ENCODE measurements at places on chromosomes 2 and 18.

GRCh38 chr2:236816197-236817170 is 246.9 kb downstream of the ACKR3 start:
- no peak for DNase-seq

DNA sequence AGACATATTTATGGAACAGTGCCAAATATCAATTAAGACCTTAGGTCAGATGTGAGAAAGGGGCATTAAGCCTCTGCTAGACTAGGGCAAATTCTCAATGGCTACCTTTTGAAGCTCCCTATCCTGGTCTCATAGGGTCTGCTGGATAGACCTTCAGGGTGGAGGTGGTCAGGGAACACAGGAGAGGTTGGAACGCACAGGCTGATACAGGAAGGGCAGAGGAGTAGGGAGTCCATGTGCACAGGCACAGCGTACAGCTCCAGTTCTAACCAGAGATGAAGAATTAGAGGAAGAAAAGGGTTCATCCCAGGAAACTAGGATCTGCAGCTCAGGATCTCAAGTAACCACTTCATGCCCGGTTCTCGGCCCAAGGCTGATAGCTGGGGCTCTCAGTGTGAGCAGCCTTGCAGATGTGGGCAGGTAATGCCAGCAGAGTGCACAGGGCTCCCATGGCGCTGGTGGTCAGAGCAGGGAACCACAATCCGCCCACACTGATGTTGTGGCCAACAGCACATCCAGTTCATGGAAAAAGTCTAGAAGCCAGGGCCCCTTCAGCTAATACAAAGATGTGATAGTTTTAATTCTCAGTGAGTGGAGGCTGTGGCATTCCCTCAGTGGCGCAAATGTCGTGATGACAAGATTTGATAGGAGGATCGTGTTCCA is 3.4 kb upstream of the EVA1A start:
- no peak for DNase-seq

GRCh38 chr2:80971-81736 is 34.8 kb upstream of the FAM110C start:
- DNase-seq = no peak

DNA sequence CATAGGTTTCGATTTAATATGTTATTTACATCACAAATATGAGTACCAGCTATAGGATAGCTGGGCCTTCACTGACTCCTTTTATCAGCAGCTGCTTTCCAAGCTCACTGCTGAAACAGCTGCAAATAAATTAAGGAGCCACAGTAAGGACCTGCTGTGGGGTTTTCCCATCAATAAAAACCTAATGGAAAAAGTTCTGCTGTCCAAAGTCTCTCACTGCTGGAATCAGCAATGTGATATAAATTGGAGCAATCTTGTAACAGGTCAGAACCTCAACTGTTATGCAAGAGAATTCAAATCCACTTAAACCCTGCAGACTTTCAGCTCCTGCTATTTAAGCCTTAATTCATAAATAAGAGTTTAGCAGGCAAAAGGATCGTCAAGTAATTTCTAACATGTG is 61.3 kb downstream of the NEB start:
- no peak for DNase-seq

- peak; percentile 29 for DNase-seq
Measured at GRCh38 chr2:236162882-236163470, 5.2 kb downstream of the GBX2 start.

DNA sequence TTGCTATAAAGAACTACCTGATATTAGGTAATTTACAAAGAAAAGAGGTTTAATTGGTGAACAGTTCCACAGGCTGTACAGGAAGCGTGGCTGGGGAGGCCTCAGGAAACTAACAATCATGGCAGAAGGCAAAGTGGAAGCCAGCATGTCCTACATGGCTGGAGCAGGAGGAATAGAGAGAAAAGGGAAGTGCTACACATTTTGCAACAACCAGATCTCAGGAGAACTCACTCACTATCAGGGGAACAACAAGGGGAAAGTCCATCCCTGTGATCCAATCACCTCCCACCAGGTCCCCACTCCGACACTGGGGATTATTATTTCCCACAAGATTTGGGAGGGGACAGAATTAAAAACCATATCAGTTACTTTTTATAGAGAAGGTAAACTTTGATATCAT is 273.5 kb upstream of the MMADHC start:
- no peak for DNase-seq

DNA sequence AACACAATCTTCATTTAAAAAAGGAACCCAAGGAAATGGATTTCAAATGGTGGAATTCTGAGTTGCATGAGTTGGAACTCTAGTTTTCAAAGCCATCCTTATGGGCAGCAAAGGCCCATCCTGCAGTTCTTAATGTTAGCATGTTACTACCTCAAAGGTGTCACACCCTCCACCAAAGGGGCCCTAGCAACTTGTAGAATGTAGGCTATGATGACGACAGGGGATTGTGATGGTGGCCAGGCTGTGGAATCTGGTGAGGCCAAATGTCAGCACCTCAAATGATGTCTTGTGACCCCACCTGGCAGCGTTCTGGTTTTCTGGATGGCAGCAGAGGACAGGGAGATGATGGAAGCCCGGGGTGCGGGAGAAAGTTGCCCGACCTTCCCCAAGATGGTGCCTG is at the start of gene TMEM247:
TMEM247 (plus strand) TSS at position 301 of the 400 bp plus-strand sequence.
- DNase-seq = no peak

GRCh38 chr2:162574615-162575452 is 230.9 kb downstream of the GCA start:
- DNase-seq = no peak

- DNase-seq = no peak
Measured at GRCh38 chr2:66854298-66854697, 419.4 kb downstream of the MEIS1 start.

DNA sequence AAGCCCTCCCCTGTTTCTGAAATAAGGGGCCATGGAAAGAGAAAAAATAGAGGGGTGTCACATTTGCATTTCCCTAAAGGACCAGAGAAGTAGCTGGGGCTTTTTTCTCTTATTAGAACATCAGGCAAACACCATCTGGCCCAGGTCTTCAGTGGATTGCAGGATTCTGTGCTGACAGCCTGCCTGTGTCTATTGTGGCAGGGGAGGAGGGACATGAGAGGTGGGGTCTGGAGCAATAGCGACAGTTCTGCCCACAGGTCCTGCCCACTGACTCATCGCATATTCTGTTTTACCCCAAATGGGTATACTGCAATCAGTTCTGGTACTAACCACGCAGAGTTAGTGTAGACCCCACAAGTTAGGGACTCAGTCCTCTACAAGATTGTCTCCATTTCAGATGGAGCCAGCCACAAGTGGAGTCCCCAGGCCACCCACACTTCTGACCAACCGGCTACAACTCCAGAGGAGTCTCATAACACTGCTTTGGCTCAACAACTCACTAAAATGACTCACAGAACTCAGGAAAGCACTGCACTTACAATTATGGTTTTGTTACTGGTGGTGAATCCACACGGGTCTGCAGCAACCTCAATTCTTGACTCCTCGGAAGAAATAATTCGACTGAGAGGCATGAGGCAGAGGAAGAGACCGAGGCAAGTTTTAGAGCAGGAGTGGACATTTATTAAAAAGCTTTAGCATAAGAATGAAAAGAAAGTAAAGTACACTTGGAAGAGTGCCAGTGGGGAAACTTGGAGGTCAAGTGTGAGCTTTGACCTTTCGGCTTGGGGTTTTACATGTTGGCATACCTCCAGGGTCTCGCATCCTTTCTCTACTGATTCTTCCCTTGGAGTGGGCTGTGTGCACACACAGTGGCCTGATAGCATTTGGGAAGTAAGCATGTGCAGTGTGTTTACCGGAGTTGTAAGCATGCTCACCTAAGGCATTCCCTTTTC is 146.4 kb upstream of the SPATS2L start:
- peak; percentile 41 for DNase-seq

DNA sequence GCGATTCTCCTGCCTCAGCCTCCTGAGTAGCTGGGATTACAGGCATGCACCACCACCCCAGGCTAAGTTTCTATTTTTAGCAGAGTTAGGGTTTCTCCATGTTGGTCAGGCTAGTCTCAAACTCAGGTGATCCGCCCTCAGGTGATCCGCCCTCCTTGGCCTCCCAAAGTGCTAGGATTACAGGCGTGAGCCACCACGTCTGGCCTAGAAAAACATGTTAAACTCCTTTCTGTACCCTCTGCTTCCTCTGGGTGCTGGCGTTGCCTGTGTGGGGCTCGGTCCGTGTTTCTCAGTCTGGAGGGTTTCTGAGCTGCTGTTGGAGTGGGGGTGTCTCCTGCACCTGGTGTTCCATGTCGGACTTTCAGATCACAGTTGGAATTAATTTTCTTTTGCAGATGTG is 17.9 kb downstream of the LDLRAD4 start:
- no peak for DNase-seq

DNA sequence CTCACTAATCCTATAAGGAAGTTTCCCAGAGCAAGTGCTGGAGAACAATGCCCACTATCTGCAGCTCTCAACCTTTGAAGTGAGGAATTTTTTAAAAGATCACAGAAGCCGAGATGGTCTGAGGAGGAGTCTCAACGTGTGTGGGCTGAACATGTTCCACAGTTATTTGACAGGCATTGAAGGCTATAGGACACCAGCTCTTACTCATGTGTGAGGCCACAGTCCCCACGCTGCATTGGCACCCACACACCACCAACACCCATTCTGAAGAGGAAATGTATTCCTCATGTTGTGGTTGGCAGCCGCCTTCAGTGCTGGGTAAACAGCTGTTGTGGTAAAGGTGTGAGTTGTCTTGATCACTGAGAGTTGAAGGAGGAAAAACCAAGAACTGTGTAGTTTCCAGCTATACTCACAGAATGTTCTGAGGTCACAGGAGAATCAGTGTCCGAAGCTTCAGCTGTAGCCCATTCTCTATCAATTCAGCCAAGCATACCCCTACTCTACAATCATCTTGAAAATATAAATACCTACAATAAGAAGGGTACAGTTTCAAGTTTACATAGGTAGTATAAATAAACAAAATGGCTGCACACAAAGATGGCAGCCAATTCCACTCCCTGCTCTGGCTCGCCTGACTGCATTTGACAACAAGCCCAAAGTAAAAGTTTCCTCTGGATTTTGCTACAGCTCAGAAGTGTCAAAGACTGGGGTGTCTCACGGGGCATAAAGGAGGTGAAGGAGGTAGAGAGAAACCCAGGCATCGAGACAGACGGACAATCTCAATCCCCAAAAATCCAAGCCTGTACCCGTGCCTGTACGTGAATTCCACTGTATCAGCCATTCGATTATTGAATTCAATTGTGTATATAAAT is 12.1 kb downstream of the CD226 start:
- peak; percentile 40 for DNase-seq

- DNase-seq = no peak
Measured at GRCh38 chr18:8235894-8236293, 373.3 kb upstream of the RAB12 start.

DNA sequence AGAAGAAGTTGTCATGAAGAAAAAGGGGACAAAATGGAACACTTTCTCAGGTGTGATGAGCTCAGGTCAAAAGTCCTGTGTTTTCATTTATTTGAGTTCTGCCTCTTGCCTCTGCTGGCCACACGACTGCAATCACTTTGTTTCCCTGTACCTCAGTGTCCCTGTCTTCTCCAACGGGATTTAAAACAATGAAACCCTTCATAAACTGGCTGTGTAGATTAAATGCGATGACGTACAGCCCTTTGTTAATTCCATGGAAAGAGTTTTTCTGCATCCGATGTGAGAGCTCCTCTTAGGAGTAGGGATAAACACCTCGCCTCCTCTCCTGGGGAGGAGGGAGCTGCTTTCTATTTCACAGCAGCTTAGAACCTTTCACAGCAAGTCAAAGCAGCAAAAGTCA is 51.5 kb upstream of the CNGA3 start:
- no peak for DNase-seq

DNA sequence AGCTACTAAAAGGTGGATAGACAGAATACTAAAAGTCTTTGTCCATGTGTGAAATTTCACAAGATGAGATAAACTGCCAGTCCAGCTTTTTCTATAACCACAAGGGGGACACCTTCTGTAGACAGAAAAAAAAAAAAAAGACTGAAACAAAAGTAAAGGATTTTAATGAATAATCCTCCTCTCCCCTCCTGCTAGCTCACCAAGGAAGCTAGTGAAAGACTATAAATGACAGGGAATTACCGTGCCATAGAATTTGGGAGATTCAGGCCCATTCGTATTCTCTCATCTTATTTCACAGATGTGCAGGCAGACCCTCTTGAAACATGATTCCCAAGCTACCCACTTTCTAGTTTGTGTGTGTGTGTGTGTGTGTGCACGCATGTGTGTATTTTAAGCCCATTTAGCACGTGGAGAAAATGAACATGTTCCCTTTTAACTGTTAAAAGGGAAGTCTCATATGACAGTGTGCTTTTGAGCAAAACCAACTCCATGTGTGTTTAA is 36.3 kb upstream of the SLC8A1 start:
- DNase-seq = peak; percentile 56

- no peak for DNase-seq
Measured at GRCh38 chr2:239114616-239115265, 266.9 kb downstream of the TWIST2 start.

DNA sequence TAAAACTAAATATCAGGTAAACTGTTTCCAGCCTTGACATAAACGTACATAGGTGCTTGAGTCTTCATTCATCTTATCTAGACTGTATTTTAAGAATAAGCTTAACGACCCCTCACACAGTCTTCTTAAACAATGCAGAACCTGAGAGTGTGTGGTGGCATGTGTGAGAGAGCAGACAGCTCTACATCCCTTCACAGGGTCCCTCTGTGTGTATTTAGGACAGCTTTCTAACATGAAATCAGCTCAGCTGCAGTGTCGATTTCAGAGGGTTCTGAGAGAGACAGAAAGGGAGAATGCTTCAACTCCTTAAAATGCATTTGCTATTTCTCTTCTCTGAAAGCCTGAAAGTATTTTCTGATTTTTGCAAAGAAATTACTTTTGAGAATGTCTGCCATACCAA is 185.2 kb downstream of the GRB14 start:
- DNase-seq = no peak

DNA sequence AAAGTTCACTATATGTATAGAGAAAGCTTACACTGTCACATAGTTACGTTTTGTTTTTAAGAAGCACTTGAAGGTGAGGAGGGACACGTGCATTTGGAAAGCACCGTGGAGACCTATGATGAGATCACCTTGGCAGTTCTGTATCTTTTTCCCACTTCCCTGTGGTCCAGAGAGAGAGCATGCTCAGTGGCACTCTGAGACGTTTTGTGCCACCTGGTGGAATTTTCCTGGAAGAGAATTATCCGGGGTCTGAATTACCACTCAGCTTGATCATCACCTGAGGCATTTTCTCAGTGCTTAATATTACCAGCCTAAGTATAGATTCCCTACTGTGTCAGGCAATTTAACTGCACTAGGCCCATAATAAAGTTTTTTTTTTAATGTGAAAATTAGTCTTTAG is 469.4 kb upstream of the SMIM21 start:
- DNase-seq = peak; percentile 48

DNA sequence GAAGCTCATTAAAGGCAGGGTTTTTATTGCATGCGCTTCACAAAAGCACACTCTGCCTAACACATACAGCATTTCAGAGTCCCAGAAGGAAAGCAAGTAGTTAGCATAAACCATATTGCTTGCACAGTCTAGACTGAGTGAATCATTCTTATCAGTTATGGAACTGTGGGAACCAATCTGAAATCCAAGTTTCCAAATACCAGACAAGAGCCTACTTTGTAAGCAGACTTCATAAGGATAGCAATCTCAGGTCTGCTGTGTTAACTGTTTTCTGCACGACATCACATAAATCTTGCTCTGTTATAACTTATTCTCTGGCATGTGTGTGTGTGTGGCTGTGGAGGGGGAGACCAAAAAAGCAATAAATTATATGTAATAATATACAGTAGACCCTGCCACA is 608.1 kb upstream of the REG3G start:
- peak; percentile 18 for DNase-seq

- DNase-seq = no peak
Measured at GRCh38 chr2:26654061-26654340, 12.8 kb upstream of the CIB4 start.

GRCh38 chr2:159119652-159120257 is 151.3 kb downstream of the TANC1 start:
- no peak for DNase-seq

Measured in astrocyte of the hippocampus (primary cell).